H7 (cell line): ENCODE measurements at places on chromosomes 5 and 9.

DNA sequence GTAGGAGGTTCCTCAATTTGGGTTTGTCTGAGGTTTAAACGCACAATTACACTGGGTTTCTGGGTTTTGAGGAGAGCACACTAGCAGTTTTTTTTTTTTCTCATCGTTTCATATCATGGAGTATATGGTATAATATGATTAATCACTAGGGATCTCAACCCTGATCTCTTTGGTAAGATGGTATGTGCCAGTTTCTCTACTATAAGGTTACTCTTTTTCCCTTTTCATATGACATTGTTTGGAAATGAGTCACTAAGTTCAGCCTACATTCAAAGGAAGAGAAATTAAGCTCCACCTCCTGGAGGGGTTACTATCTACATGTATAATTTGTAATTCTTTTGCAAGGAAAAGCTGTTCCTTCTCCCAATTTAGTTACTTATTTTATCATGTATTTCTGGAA lies 35.2 kb downstream of the MTRR start:
- no peak for DNase-seq

- DNase-seq, result no peak
Observed at GRCh38 chr5:137142764-137143605, 356.1 kb downstream of the SPOCK1 start.

- DNase-seq, result no peak
Observed at GRCh38 chr5:119071561-119071995, 691 bp downstream of the DMXL1 start.

- no peak for DNase-seq
Observed at GRCh38 chr5:55711507-55712022, 559 bp downstream of the SLC38A9 start.

DNA sequence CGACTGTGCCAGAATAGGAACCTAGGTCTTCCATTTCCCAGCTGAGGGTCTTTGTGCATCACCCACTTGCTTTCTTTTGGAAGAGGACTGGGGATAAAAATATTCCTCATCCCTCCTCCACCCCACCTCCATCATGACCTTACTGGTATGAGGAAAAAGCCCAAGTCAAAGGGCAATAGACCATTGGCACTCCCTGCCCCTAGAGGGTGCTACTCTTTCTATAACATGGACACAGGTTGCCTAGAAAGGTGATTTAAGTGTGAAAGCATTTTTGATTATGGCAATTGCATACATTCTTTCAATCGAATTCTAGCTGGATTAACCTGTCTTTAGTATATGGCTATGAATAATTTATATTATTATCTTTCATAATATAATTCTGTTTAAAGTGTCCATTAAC lies 22.8 kb upstream of the ZNF618 start:
- peak; percentile 61 for DNase-seq

DNA sequence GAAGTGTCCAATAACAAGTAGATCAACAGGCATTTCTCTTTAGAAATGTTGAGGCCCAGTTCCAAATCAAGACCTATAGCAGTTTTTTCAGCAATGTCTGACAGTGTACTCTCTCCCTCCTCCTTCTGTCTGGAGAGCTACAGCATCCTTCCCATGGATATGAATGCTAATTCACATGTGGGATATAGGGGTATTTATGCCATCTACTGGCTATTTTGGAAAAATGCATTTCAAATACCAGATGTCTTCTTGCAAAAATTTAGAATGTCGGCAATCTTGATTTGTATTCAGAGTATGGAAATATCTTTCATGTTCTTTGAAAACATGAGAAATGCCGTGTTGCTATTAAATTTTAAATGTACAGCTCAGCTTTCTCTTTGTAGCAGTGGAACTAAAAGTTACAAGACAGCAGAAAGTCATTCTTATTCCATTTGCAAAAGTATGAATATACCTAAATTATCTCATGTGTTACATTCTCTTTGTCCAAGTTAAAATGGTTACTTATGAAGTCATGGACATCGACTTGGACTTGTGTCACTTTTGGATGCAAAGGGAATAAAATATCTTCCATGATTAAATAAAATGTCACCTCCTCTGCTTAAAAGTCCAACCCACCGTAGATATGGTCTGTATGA lies 647.8 kb downstream of the TAF11L14 start:
- peak; percentile 10 for DNase-seq
